Epithelial cell of proximal tubule (primary cell): ENCODE measurements at places on chromosomes 2 and 18. TPM values are rescaled to one million over a fixed set of nuclear protein-coding genes. Genes with fewer than 3 reads are reported as not detected.

DNA sequence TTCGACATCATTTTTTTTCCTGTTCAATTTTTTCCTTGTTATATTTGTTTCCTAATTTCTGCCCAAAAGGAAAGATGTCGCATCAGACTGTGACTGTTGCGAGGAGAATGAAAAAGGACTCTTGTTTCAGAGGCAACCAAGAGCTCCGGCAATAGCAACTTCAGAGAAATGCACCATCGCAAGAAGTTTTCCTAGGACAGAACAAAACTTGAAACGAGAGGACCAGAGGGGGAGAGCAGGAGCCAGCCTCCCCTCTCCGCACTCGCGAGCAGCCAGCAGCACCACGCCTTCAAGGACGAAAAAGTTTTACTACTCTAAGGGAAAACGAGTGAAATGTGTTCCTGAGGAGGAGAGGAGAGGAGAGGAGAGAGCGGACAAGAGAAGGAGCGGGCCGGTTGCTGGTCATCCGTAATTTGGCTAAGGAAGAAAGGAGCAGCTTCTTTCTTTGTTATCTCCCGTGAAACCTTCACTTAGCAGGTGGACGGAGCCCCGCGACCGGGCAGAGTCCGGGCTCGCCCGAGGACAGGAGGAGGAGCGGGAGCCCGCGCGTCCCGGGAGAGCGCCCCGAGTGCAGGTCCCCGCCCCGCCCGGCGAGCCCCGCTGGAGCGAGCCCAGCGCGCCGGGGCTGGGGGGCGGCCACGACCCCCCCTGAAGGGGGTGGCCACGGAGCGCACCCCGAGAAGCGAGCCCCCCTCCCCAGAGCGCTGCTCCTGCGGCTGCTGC lies 744 bp downstream of the POU3F3 start:
- no peak for DNase-seq

GRCh38 chr2:31729442-31730092 lies 148.8 kb upstream of the SRD5A2 start:
- no peak for DNase-seq

GRCh38 chr2:151567006-151567405 lies 157.3 kb downstream of the RIF1 start:
- no peak for DNase-seq

GRCh38 chr2:229057976-229058553 lies 213.0 kb downstream of the PID1 start:
- DNase-seq, result no peak

The CNPPD1 gene
- total RNA-seq, result 37.5 and 51.0 TPM in 2 replicates

DNA sequence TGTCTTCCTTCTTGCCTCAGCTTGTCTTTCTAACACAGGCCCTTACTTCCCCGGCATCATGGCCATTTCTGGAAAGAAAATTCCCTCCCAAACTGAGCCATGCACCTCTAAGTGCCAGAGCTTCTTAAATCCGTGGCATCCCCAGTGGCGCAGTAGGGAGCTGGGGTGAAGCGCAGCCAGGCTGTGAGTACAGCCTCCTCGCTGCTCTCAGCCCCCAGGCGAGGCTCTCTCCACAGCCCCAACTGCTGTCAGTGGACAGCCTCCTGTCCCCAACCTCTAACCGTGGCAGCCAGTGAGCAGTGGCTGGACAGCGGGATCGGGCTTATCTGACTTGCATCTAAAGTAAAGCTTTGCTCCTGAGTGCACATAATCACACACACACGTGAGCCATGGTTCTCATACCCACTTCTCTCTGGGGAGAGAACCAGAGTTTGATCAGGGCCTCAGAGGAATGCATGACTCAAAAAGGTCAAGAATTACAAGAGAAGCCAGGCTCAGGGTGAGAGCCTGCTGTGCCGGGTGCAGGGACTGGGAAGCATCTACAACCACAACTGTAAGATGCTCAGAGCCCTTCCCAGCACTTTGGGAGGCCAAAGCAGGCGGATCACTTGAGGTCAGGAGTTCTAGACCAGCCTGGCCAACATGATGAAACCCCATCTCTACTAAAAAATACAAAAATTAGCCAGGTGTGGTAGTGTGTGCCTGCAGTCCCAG lies 50.7 kb downstream of the SFXN5 start:
- peak; percentile 22 for DNase-seq

DNA sequence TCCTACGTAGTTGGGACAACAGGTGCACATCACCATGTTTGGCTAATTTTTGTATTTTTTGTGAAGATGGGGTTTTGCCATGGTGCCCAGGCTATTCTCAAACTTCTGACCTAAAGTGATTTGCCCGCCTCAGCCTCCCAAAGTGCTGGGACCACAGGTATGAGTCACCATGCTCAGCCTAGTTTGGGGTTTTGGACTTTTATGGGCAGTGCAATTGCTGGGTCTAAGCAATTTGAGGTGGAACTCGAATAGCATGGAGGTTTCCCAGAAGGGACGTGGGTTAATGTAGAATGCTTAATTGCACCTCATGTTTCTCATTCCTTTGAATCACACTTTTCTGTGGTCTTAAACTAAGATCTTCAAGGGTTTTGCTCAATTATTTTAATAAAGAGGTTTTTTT lies 102.3 kb upstream of the EPHA4 start:
- no peak for DNase-seq

GRCh38 chr2:43846140-43846793 lies 7.5 kb downstream of the ABCG8 start:
- DNase-seq, result no peak

DNA sequence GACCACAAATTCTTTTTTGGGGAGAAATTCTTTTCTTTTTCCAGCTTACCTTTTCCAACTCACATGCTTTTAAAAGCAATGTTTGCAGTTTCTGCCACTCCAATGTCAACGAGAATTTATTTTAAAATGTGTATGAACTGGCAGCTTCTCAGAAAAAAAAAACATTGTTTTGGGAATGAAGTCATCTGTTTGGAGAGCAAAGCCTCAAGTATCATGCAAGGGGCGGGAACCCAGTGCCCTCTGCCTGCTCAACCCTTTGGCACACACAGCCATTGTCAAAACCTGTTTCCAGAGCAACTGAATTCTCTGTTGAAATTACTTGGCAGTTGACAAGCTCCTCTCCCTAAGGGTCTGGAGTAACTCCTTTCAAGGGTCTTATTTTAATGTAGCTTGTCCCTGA lies 128.5 kb downstream of the QPCT start:
- DNase-seq, result no peak

The TMEM214 gene
- total RNA-seq, result 11.2 and 20.1 TPM in 2 replicates

DNA sequence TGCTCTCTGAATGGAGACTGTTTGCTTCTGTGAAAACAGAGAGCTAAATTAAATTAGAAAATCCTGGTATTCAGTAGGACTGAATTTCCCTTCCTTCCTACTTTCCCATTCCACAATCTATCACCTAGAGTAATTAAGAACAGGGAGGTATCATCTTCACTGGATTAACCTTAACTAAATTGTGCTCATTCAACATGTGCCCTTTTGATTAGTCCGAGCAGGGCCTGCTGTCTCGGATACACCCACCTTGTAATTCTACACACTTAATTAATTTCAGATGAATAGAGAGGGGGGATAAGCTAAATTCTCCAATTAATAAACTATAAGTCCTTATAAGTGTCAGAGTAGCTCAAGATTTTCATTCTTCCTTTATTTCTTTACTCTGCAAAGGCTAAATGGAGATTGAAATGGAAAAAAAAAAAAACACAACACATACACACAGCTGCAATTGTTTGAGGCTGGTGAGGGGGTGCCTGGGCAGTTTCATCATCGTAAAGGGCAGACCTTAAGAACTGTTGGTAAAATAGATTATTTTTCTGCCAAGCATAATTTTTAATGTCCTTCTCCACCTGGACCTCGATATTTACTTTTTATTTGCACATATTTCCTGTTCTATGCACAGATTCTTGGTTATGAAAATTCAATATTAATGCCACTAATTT lies 157.1 kb upstream of the SIX2 start:
- no peak for DNase-seq

GRCh38 chr2:147865560-147865959 lies 20.7 kb downstream of the ACVR2A start:
- no peak for DNase-seq

DNA sequence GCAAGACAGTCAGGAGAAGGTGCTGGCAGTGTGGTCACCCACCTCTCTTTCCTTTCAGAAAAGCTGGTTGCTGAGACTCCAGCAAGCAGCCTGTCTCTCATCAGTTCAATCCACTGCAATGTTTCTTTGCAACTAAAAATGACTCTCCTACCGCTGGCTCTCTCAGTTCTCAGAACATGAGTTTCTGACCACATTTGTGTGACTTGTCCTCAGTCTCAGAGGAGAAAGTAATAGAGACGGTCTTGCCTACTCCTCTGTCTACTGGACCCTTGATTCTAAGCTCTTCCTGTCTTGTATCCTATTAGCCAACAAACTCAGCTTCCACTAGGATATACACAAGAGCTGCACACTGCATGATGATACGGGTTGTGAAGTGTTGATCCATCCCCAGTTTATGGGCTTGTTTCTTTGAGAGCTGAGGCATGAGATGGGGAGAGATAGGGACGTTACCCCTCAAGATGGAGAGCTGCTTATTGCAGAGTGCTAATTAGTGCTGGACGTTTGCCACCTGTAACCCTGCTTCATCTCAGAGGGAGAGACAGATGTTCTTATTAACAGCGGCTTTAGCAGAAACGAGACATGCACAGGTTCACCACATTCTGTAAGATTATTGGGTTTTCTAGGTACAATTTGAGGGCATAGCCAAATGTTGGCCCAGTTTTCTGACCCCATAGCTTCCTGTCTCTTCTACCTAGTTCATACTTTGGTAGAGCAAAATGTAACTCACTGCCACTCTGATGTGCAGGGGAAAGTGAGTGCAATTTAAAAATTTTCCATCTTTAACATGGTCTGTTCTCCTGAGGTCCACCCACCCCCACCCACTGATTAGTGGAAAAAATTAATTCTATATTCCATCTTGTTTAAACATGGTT lies 32.4 kb upstream of the YWHAQ start:
- DNase-seq, result no peak

GRCh38 chr18:36499938-36500337 lies 202.4 kb downstream of the FHOD3 start:
- no peak for DNase-seq

DNA sequence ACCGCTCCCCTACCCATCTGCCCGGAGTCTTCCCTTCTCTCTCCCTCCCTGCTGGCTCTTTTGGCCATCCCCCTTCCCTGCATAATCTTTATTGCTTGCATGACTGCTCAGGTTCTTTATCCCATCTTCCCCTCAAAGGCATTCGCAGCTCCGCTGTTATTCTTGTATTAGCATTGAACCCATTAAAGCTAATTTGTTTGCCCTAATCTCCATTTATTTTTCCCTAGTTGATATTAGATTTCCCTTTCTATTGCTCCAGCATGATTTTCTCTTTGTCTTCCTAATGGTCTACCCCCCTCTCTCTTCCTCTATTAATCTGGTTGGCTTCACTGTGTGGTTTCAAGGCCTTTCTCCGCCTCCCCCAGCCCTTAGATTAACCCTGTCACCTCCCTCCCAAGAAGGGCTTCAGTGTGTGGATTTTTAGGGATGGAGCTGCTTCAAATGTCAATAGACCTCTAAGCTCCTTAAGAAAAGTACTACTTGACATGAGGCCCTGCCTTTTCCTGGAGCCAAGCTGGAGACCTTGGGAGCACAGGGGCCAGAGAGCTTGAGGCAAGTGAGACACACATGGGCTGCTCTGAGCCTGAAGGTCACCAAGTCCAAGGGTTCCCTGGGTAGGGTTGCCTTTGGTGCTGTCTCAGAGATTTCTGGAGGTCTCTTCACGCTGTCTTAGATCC lies 20.1 kb downstream of the PAX8 start:
- no peak for DNase-seq

DNA sequence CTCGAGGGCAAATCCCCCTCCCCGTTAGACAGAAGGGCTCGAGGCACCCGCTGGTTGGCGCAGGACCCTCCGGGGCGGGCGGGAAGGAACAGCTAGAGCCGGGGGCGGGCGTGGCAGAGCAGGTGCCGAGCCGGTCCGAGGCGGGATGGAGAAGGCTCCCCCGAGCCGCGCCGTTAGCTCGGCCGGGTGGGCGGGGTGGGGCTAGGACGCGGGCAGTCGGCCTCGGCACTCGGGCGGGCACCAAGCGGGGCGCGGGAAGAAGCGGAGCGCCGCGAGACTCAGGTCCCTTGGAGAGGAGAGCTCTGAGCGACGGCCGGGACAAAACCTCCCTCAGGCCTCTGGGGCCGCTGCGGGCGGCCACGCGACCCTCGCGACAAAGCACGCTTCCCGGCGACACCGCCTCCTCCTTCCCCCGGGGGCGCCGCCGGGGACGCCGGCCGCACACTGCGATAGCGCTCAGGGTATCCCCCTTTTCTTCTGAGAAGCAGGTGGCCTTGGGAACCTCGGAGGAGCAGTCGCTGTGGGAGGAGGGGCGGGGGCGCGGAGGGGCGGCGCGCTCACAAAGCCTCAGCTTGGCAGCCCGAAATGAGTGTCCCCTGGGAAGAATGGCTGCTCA lies 721 bp downstream of the FHOD3 start:
- no peak for DNase-seq

The PSMA8 gene
- not detected in 2 replicates for total RNA-seq

DNA sequence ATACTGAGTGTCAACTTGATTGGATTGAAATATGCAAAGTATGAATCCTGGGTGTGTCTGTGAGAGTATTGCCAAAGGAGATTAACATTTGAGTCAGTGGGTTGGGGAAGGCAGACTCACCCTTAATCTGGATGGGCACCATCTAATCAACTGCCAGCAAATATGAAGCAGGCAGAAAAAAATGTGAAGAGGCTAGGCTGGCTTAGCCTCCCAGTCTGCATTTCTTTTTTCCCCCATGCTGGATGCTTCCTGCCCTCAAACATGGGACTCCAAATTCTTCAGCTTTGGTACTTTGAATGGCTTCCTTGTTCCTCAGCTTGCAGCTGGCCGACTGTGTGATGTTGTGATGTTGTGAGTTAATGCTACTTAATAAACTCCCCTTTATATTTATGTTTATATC lies 577.4 kb downstream of the CPS1 start:
- no peak for DNase-seq

- no peak for DNase-seq
These were observed 122.7 kb downstream of the LAMA1 start for GRCh38 chr18:6994771-6995430.

- no peak for DNase-seq
These were observed 226.1 kb upstream of the APCDD1 start for GRCh38 chr18:10228326-10228725.

GRCh38 chr2:118835746-118836410 lies 11.6 kb downstream of the EN1 start:
- DNase-seq, result no peak

DNA sequence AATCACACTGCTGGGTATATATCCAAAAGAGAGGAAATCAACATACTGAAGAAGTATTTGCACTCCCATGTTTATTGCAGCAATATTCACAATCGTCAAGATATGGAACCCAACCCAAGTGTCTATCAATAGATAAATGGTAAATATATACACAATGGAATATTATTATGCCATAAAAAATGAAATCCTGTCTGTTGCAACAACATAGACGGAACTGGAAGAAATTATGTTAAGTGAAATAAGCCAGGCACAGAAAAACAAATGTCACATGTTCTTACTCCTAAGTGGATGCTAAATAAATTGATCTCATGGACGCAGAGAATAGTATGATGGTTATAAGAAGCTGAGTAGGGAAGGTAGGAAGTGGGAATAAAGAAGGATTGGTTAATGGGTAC lies 65.7 kb downstream of the NCKAP1 start:
- no peak for DNase-seq

The SMAD2 gene
- total RNA-seq, result 64.6 and 79.5 TPM in 2 replicates
